Psoas muscle (tissue), 8 donors: ENCODE measurements at places on chromosomes 11 and 22. TPM values are rescaled to one million over a fixed set of nuclear protein-coding genes. Genes with fewer than 3 reads are reported as not detected.

LRP4 gene
- polyA plus RNA-seq: 5.4 TPM

MAP6 gene
- polyA plus RNA-seq: 0.19 TPM

OR51I1 gene
- polyA plus RNA-seq: not detected

MYBPC3 gene
- 0.01 TPM for polyA plus RNA-seq

RAB39A gene
- 0.04 TPM for polyA plus RNA-seq

MN1 gene
- 4.3 TPM for polyA plus RNA-seq

IL18 gene
- polyA plus RNA-seq: 13.0 TPM

CSF2RB gene
- polyA plus RNA-seq: 0.45 TPM

LMO1 gene
- polyA plus RNA-seq: 3.0 TPM

GGA1 gene
- polyA plus RNA-seq: 39.4 TPM

RBMXL2 gene
- polyA plus RNA-seq: not detected

LGR4 gene
- 3.9 TPM for polyA plus RNA-seq

ZNRF3 gene
- polyA plus RNA-seq: 4.8 TPM

FGF19 gene
- polyA plus RNA-seq: not detected

FJX1 gene
- 0.60 TPM for polyA plus RNA-seq

TMPRSS13 gene
- not detected for polyA plus RNA-seq

LRRC56 gene
- 0.39 TPM for polyA plus RNA-seq

WNT11 gene
- polyA plus RNA-seq: 4.5 TPM

VSIG10L2 gene
- not detected for polyA plus RNA-seq

SAA2 gene
- 2.6 TPM for polyA plus RNA-seq

MUC15 gene
- polyA plus RNA-seq: not detected

C11orf42 gene
- not detected for polyA plus RNA-seq

OR8D4 gene
- not detected for polyA plus RNA-seq

TMEM45B gene
- 0.09 TPM for polyA plus RNA-seq

HORMAD2 gene
- polyA plus RNA-seq: not detected

CHRM4 gene
- polyA plus RNA-seq: not detected

MTFP1 gene
- polyA plus RNA-seq: 71.3 TPM

SLC5A12 gene
- polyA plus RNA-seq: not detected

CARD18 gene
- not detected for polyA plus RNA-seq
